ENCODE measurements at places on chromosomes 2 and 18.

- peak; percentile 22 for DNase-seq
Measured at GRCh38 chr2:216792222-216793021, 67.4 kb downstream of the TNP1 start.

GRCh38 chr18:32760391-32760790 lies 12.4 kb downstream of the KLHL14 start:
- DNase-seq: no peak

- no peak for DNase-seq
Measured at GRCh38 chr2:109480486-109481195, 133.1 kb downstream of the SEPTIN10 start.

DNA sequence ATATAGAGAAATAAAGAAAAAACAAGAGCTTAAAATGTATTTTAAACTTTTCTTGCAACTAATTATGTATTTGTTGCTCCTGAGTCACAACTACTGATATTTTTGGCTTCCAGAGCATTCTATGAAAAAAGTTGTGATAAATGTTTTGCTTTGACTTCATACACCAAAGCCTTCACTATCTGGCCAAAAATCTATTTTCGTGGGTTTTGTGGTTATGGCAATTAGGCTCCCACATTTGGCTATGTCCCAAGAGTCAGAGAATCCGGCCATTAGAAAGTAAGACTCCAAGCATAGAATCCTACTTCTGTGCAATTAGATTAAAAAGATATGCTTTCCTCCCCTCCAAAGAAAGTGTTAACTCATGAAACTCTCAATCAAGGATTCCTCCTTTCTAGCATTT lies 1456.1 kb upstream of the ACVR2A start:
- DNase-seq: peak; percentile 4

DNA sequence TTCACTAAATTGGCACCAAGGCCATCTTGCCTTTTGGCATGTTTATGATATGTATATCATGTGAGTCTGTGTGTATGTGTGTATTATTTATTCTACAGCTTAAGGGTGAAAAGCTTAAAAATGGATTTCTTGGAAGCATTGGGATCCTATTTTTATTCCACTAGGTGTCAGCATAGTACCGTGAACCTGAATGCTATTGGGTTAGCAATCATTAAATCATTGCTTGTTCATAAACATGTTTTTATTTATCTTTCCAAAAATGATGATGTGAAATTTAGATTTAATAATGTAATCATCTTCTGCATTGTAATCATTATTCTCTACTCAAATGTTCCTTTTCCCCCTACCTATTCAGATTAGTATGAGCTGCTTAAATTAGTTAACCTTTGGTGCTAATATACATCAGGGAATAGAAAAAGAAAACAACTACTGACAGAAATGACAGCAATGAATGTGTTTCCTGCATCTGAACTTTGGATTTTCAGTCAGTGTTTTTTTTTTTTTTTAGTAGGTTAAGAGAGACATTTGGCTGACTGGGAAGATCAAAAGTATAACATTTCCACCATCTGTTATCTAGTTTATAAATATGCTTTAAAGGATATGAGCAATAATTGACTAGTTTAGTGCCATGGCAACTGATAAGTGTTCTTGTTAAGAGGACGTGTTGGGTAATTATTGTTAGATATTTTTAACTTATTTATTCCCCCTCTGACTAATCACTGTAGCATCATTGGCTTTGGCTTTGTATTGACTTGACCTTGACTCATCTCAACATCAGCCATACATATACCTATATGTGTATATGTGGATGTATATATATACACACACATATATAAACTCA lies 14.1 kb upstream of the ZSWIM2 start:
- DNase-seq: peak; percentile 60

GRCh38 chr2:235360446-235360845 lies 133.4 kb upstream of the AGAP1 start:
- DNase-seq: no peak

GRCh38 chr18:50906843-50907242 lies 27.9 kb downstream of the ME2 start:
- DNase-seq: no peak

- no peak for DNase-seq
Measured at GRCh38 chr2:106843001-106843909, 42.7 kb downstream of the ST6GAL2 start.

DNA sequence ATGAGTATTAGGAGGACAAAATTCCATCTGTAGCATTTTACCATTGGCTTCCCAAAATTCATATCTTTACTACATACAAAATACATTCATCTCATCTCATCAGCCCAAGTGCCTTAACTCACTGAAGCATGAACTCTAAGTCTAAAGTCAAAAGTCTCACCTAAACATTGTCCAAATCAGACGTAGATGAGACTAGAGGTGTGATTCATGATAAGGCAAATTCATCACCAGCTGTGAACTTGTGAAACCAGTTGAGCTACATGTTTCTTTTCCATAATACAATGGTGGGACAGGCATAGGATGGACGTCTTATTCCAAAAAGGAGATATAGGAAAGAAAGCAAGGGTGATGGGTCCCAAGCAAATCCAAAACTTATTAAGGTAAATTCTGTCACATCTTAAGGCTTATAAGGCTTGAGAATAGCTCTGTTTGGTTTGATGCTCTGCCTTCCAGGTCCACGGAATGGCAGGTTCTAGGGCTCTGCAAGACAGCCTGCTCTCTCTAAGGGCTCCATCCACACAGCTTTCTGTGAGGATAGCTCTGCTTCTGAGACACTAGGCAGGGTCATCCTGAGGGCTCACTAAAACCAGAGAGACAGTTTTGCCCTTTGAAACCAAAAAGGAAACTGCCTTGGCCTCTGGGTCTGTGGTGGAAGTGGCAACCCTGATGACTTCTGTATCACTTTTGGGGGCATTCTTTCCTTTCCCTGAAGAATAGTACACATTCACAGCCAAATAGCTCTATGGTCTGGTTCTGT lies 9.6 kb downstream of the IFIH1 start:
- no peak for DNase-seq

DNA sequence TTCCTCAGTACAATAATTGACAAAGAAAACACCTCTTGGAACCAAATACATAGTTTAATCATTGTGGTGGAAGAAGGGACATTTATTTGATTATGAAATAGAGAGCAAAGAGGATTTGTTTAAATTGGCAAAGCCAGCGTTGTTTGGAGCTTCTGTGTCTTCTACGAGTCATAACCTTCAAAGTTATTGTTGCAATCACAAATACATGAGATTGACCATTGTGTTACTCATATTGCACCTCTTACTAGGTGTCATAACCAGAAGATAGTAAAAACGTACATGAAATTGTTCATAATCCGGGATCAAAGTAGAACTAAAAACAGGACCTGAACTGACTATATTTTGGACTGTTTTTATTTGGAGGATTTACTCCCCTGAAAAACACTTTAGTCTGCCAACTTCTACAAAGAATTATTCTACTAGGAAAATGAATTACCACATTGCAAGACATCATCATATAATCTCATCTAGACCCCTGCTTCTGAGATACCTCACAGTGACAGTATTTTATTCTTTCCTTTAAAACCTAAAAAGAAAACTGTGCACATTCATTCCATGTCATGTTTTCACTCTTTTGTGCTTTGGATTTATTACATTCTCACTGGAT lies 151.7 kb upstream of the KLF7 start:
- DNase-seq: peak; percentile 87

DNA sequence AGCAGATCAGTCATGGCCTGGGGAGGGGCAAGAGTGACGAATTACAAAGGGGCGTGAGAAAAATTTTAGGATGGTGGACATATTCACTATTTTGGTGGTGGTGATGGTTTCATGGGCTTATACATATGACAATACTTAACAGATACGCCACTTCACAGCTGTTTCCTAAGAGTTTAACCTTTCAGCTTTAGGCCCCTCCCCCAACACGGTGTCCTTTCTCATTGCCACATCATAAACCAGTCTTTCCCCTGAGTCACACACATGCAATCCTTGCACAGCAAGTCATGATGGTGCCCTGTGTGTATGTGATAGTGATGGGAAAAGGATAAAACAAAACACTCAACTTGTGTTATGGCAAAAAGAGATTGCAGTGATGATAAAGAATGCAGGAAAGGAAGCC lies 47.6 kb upstream of the IL1R1 start:
- peak; percentile 98 for DNase-seq

GRCh38 chr18:34808389-34808788 lies 98.3 kb downstream of the DTNA start:
- no peak for DNase-seq

- DNase-seq: no peak
Measured at GRCh38 chr2:163353551-163353950, 382.3 kb downstream of the FIGN start.

DNA sequence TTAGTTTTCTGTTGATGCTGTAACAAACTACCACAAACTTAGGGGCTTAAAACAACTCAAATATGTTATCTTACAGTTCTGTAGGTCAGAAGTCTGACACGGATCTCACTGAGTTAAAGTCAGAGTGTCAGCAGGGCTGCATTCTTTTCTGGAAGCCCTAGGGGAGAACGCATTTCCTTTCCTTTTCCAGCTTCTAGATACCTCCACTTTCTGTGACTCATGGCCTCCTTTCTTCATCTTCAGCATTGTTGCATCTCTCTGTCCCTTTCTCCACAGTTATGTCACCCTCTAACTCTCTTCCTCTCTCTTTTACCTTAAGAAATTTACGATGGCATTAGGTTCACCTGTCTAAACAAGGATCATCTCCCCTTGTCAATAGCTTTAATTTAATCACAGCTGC lies 13.3 kb upstream of the PPP4R1 start:
- DNase-seq: peak; percentile 48

- DNase-seq: peak; percentile 53
Measured at GRCh38 chr18:56161566-56162260, 476.7 kb downstream of the TXNL1 start.

DNA sequence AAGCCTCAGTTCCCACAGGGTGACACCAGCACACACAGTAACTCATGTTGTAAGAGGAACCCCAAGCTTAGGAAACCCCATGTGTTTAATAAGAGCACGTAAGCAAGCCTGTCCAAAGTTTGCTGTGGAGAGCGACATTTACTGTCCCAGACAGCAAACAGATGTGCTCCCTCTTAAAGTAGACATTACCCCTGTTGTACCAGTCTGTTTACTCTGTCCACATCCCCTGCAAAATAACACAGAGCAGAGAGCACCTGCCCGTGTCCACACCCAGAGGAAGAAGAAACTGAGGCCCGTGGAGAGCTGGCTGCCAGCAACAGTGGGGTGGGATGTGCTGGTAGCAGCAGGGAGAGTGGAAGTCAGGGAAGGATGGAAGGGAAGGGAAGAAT lies 243.5 kb downstream of the GBX2 start:
- DNase-seq: no peak

DNA sequence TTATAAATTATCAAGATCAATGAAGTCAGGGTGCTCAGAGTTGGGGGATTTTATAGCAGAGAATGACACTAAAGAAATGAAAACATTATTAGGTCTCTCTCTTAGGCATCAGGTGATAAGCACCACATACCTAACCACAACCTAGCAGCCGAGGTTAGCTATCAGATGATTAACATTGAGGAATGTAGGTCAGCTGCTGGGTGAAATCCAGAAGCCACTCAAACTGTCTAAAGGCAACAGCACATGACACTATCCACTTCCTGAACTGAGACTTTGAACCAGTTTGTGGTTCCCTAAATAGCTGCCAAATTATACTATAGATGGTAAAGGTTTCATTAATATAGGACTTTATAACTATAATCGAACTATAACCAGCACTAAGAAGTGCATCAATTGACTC lies 4.7 kb downstream of the EPG5 start:
- no peak for DNase-seq

GRCh38 chr18:72819050-72819449 lies 48.7 kb downstream of the NETO1 start:
- no peak for DNase-seq

DNA sequence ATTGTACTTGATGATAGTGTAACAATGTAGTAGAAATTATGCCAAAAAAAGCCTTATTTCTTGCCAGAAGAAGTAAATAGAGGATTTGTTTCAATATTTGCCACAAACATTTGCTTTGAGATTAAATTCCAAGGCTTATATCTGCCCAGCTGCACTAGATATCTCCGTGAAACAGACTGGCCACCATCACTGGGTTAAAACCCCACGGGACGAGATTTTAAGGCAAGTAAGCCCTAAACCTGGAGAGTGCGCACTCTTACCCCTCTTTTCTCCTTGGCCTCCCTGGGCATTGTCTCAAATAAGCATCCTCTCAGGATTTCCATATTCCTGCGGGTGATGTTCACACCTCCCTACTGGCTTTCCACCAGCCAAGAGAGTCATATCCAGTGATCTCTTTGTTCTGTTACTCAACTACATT lies 334.4 kb downstream of the AGPS start:
- DNase-seq: no peak

DNA sequence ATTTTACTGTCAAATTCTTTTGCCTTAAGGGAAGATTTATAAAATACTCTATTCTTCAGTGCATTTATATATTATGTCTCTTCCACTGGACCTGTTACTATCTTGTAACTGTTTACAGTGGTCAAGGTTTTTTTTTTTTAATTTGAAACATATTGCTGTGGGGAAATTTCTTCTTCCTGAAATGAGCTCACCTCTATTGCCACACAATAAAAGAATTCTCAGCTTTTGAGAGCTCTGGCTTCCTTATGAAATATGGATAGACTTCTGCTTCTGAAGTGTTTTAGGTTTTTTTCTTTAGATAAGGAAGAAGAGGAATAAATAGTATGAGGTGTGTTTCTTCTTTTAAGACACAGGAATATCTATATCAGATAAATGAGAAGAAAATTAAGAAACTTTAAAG lies 7.7 kb downstream of the VRK2 start:
- DNase-seq: peak; percentile 72

DNA sequence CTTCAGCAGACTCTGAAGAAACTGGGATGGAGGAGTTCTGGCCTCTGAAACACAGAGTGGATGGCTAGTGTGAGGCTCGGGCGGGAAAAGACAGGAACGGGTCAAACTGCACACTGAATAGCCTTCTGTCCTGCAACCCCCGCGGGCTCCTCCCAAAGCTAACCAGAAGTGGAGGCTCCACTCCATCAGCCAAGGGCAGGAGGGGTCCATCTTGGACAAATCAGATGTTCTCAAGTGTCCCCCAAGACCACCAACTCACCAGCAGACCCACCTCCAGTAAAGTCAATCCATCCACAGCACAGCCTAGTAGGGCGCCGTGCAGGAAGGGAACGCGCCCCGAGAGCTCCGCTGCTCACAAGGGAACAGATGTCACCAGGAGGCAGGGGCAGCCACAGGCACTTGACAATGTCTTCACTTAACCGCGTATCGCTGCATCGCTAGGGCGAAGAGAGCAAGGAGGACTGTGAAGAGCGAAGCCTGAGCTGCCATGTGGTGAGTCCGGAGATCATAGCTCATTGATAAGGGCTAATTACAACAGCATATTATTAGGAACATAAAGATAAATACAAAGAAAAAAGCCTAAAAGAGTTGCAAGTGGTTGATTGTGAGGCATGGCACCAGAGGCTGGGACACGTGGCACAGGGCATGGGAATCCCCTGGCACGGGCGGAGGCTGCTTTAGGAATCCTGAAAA lies 494.6 kb upstream of the MYT1L start:
- DNase-seq: no peak

- DNase-seq: no peak
Measured at GRCh38 chr2:218091746-218092145, 22.7 kb downstream of the RUFY4 start.

DNA sequence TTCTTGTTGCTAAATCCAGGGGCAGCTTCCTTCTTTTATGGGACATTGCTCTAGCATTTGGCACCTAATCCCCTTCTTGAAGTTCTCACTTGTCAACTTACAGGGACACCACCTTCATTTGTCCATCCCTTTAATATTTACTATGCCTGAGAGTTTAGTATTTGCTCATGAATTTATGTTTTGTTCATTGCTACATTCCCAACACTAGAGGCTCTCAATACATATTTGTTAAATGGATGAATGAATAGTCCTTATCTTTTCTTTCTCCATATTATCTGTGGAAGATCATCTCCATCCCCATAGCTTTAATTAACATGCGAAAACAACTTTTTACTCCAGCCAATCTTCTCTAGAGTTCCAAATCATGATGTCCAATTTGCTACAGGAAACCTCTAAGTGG lies 5.4 kb downstream of the CWC22 start:
- DNase-seq: no peak

Measured in fibroblast of mammary gland (primary cell).